ENCODE measurements at places on chromosomes 7 and 10. TPM values are rescaled to one million over a fixed set of nuclear protein-coding genes. Genes with fewer than 3 reads are reported as not detected.

GRCh38 chr7:81616951-81617350 lies 152.9 kb downstream of the HGF start:
- no peak for DNase-seq

DNA sequence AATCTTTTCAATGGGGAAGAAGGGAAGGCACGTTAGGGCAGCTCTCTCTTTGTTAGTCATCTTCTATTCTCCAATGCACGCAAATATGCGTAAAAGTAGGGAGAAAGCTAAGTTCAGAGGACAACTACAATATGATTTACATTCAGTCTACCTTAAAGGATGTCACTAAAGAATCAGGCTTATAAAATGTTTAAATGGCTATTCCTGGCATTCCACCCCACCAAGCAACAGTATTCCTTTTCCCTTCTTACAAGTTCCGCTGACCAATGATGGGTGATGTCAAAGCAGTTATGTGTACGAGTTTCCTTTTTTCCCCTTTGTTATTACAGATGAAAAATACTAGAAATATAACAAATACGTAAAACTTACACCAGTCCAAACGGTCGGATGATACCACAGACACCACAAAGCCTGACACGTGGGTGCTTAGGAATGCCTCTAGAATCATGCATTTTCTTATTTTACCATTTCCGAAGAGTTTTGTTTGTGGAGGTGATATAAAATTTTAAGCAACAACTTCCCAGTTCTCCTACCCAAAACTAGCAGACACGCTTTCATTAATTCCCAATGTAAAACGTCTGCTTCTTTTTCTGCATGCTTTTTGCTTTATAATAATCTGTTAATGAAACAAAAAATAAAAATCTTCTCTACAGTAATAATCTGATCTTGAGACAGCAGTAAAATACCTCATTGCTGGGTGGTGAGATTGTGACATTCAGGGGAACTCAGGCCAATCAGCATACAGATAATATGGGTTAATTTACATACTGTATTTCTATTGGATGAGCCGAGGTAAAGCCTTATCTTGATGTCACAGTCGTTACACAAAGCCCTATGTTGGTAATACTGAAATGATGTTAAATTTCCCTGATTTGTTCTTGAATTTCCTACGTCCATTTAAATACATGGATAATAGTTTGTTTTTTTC lies 708 bp upstream of the GPR85 start:
- peak; percentile 48 for DNase-seq

- no peak for DNase-seq
These were observed 242.7 kb downstream of the CDK14 start for GRCh38 chr7:90838799-90839198.

GRCh38 chr7:87047-87446 lies 105.3 kb upstream of the FAM20C start:
- DNase-seq, result no peak

DNA sequence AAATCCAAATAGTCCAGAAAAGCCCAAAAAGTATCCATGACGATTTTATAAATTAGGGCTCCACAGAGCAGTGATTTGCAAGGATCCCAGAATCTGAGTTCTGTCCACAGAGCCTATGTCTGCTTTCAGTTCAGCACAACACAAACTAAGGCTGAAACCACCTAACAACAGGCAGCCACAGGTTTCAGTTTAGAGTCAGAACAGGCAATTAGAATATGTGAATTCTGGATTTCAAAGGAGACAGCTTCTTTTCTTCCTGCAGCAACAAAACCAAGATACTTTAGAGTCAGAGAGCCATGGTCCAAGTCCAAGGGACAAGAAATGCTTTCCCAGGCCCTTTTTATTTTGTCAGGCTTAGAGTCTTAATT lies 23.6 kb downstream of the IFIT3 start:
- no peak for DNase-seq

GRCh38 chr7:99379043-99379577 lies 4.6 kb downstream of the ARPC1B start:
- peak; percentile 89 for DNase-seq

POT1 gene
- total RNA-seq, result 22.3 TPM

CYP3A4 gene
- not detected for total RNA-seq

FAM25G gene
- total RNA-seq, result not detected

All from glomerular endothelial cell (primary cell).